ENCODE measurements at places on chromosomes 4 and X.
A peak's percentile ranks its signal among the peaks of the same experiment; 100 is the strongest.

GRCh38 chrX:153245288-153245731, 66.2 kb downstream of the MAGEA1 start:
- DNase-seq: no peak

DNA sequence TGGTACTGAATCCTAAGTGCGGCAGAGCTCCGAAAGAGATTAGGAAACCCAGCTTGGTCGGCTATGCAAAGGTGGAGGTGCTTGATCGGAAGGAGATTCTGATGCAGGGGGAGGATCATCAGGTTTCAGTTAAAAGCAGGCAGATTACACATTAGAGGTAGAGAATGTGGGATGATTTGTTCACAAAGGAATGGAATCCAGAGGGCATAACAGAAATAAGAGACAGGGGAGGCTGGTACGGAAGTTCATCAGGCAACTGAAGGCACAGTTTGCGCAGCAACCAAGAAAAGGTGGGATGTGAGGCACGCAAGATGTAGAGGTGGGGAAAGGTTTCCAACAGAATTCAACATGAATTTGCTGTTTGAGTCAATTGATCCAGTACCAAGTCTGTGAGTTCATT, 424 bp upstream of the ZNF330 start:
- DNase-seq: no peak

- DNase-seq: no peak
Observed at GRCh38 chr4:83417566-83417965, 38.1 kb downstream of the HELQ start.

- DNase-seq: no peak
Observed at GRCh38 chr4:137471895-137472294, 60.4 kb downstream of the PCDH18 start.

DNA sequence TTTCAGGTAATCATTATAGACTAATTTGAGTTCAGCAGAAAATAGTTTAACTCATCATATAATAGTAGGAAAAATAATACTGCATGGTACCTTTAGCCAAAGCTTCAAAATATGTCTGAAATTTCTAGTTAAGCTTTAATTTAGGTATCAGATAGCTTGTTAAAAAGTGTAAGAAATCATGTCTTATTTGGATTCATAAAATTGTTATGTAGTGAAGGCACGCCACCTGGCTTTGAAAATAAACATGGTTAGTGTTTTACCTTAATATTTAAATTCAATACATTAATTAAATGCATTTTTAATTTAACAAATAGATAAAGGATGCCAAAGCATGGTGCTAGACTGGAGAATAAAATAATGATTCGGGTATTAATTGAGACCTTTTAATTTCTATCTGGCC, 211.4 kb downstream of the FSTL5 start:
- no peak for DNase-seq

GRCh38 chr4:37918653-37919052, 27.8 kb downstream of the TBC1D1 start:
- DNase-seq: no peak

DNA sequence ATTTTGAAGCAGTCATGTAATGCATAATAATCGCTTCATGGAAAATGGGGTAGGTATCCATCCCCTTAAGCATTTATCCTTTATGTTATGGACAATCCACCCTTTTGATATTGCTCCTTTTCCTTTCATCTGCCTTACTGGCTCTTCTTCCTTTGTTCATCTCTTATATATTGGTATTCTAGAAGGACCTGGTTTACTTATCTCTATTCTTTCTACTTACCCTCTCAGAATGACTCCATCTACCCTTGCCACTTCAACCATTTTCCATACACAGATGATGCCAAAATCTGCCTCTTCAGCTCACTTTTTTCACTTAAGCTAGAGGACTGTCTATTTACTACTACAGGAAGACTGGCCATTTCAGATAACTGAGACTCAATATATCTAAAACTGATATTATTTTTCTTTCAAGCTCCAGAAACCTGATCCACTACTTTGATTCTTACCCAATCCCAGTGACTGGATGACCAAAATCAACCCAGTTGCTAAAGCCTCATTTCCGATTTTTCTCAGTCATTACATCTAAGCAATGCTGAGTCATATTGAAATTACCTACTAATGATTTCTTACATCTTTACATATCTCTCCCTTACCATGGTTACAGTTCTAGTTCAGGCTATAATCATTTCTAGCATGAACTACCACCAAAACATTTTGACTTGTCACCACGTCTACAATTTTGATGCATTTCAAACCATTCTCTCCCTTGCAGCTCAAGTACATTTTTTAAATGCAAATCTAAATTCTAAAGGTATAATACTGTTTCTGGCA, 93.7 kb downstream of the FAAH2 start:
- no peak for DNase-seq

DNA sequence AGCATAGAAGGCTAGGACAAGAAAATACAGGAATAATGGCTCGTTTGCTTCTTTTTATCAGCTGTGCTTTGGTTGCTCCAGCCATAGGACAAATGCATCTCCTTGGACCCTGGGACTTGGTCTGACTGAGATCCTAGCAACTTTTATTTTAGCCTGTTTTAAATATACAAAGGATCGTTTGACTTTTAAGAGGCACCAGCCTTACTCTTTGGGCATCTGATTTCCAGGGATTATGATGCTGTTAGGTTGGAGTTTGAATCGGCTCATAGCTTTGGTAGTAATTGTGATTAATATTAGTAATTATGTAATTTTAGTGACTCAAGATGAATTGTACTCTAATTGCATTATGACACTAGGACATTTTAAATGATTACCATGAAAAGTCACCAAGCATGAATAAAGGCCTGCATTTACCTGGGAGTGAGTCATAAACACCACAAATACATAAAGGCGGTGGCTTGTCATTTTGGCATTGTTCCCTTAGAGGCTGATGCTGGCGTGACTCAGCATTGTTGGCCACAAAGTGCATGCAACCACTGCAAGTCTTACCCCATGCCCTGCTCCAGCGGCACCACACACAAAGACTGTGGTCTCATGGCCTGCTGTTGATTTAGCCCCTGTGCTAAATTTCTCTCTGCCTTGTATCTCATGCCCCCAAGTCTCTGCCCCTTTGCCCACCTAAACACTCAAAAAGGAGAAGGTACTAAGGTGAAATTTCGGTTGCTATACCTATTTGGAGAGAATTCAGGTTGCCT, 12.4 kb downstream of the GPAT3 start:
- peak; percentile 68 for DNase-seq

DNA sequence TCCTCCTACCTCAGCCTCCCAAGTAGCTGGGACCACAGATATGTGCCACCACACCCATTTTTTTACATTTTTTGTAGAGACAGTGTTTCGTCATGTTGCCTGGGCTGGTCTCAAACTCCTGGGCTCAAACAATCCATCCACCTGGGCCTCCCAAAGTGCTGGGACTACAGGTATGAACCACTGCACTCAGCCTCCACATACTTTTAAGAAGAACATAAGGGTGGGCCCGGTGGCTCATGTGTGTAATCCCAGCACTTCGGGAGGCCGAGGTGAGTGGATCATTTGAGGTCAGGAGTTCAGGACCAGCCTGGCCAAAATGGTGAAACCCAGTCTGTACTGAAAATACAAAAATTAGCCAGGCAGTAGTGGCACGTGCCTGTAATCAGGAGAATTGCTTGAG, 51.5 kb upstream of the MXD4 start:
- DNase-seq: no peak

DNA sequence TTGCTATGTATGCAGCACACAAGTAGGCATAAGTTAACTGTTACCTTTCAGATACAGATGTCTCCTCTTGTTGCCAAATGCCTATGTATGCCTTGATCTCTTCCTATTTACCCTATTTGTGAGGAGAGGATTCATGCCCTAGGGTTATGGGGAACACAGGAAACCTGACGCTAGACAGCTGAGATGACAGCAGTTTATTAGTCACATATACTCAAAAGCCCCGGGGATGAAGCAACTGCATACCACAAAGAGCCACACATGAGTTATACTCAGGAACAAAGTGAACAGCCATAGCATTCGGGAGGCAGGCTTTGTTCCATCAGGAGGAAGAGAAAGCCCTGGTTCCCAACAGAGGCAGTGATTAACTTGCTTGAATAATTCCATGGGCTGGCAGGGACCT, 1011.7 kb upstream of the PCDH7 start:
- no peak for DNase-seq

DNA sequence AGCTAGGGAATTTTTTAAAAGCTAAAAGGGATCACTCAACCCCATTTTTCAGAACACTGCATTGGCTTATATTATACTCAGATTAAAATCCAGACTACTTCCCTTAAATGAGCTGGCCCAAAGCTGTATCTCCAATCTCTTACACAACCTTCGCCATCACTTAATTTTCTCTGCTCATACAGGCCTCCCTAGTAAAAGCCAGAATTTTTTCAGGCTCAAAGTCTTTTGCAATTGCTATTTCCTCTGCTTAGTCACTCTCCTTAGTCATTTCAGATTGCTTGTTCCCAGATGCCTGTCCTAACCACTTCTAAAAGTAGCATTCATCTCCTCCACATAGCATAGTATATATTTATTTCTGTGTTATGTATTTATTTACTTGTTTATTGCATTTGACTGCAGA, 1587.9 kb upstream of the ADGRL3 start:
- DNase-seq: no peak

- DNase-seq: no peak
Observed at GRCh38 chrX:69759921-69760625, 144.2 kb downstream of the EDA start.

DNA sequence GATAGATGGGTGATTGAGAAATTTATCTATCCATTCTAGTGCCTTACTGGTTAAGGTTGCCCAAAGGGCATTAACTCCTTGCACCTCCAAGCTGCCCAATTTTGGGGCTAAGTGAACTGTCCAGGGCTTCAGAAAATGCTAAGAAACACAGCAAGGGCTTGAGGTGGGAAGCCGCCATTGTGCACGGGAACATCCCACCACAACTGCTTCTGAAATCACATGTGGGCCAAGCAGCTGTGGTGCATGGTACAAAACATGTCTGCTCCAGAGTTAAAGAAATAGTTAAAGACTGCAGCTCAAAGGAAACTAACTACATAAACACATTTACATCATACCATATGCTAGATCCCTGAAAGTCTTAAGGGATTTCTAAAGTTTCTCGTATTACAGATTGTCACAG, 144.3 kb upstream of the NDST3 start:
- DNase-seq: no peak

- no peak for DNase-seq
Observed at GRCh38 chr4:71210823-71211222, 128.0 kb upstream of the SLC4A4 start.

DNA sequence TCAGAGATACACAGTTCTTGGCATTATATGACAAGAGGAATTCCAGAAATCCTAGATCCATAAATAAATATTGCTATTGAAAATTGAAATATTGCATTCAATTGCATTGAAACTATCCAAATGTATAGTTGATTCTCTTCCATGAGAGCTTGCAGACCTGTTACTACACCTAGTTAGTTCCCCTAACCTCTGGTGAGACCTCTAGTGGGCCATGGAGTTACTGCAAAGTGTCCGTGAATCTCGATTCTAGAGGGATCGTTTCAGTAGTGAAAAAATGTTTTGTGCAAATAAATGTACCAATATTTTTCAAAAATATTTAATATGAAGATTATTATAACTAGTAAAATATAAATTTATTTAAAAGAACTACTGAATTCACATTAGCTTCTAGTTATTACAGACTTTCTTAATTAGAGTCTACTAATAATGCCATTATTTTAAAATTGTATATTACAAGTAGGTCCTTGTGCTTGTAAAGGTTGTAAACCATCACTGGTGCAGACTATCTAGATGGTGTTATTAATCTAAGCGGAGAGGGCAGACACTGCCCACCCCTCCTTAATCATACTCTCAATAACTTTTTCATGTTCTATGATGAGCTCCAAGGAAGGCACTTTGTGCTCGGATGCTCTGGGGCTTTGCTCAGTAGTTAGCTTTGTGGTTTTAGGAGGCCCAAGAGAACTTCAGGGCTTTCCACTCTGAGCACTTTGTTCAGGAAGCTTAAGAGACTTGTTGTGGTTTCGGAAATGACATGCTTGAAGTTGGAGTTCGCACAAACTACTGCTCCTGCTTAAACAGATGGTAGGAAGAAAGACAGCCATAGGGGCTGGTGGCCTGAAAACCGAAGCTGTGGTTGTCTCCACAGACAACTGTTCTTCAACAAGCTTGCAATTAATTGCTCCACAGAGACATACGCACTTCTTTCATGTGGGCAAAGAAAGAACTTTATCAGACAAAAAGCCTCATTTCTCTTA, 42.8 kb downstream of the IL21 start:
- peak; percentile 41 for DNase-seq

- DNase-seq: no peak
Observed at GRCh38 chr4:42167709-42168108, 15.3 kb upstream of the BEND4 start.

DNA sequence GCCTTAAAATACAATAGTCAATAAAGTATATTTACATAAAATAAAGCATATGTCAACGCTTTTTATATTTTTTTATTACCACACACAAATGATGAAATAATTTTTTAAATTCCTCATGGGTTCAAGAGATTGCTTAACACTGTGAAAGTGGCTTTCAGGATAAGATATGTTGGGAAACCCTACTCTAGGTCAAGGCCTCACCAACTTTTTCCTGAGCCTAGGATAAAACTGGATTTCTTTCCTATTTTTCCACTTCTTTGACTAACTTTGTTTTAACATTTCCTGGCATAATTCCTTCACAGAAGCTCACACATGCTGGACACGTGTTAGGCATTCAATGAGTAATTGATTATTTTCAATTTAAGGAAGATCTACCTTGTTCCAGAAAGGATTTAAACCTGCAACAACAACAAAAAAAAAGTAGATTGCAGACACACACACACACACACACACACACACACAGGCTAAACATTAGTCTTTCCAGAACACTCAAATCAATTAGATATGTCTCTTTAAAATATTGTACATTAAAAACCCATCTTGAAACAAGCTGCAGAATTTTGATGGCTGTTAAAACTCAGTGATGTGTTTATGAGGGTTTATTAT, 9.1 kb downstream of the KLB start:
- no peak for DNase-seq

GRCh38 chrX:151871244-151871643, 41.4 kb upstream of the MAGEA4 start:
- DNase-seq: no peak

GRCh38 chr4:40292313-40292759, 42.8 kb upstream of the CHRNA9 start:
- no peak for DNase-seq

- no peak for DNase-seq
Observed at GRCh38 chrX:97117572-97117971, 233.9 kb downstream of the RPA4 start.

DNA sequence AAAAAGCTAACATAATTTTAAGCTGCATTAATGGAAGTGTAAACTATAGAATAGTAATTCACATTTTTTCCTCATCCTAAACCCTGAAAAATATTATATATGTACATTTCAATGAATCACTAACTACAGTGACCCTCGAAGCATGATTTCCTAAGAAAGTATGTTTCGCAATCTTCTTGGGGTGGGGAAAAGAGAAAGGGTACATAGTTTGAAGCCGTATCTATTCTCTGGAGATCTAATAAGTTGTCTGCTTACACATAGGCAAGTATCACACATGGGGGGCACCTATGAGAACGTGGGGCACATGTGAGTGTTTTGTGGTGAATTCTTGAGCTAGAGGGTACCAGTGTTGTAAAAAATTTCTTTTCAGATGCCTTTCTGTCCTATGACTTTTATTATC, 71.2 kb downstream of the JADE1 start:
- no peak for DNase-seq

GRCh38 chr4:123997776-123998449, 601.3 kb downstream of the SPRY1 start:
- DNase-seq: no peak
